NCI-H2171 (cell line): ENCODE measurements at places on chromosomes 5 and 9.
A peak's percentile ranks its signal among the peaks of the same experiment; 100 is the strongest.

DNA sequence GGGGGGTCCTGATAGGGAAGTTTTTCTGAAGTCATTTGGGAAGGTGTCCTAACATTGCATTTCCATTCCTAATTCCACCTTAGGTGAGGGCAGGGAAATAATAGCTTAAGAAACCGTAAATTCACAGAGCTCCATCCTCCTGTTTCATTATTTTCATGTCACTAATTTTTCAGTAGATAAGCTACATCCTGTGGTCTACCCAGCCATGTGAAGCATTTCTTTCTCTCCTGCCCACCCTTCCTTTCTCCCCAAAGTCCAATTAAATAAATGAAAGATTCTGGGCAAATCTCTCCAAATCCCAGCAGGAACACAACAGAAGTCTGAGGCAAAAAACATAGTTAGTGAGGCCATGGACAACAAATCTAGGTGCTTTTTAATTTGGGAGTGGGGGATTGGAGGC is 95.1 kb upstream of the ERBIN start:
- DNase-seq: no peak

DNA sequence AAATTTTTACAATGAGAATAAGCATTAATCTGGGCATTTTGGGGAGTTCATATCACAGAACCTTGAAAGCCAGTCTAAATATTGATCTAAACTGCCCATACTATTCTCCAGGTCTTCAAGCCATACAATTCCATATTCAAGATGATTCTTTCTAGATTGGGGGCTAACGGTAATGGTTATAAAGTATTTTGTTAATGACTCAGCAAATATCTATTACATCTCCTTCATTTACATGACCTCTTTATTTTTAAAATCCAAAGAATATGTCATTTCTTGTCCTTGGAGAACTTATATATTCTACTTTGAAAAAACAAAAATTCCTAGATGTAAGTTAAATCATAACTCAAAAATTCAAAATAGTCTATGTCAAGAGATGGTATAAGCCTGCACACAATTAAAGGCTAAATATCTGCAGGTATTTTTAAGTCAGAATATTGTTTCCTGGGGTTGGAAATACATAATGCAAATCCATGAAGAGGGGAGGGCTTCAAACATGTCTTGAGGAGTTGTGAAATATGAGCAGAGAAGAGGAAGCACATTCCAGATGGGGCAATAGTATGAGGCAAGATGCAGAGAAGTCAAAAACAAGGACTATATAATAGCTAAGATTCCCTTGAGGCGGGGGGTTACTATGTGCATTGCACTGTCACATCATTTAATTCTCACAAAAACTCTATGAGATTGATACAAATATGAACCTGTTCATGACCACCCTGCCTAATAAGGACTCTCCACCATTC is 526.4 kb downstream of the NR2F1-AS1 start:
- no peak for DNase-seq

- peak; percentile 49 for DNase-seq
Observed at GRCh38 chr5:136890431-136891148, 525.2 kb upstream of the TRPC7 start.

GRCh38 chr5:4700871-4701270 is 439.3 kb upstream of the ADAMTS16 start:
- no peak for DNase-seq

DNA sequence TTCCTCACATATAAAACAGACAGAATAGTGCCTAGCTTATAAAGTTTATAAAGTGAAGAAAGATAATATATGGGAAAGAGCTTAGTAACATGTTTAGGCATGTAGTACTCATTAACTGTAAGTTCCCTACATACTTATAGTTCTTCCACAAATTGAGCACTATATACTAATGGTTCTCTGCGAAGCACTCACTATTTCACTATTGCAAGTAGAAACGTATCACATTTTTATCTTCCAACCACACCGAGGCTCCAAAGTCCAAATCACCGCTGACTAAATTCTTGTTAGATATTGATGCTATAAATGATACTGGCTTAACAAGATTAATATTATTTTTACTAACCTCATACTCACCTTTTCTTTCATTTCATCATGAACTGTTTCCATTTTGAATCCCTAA is 61.0 kb downstream of the FBXW11 start:
- DNase-seq: no peak

DNA sequence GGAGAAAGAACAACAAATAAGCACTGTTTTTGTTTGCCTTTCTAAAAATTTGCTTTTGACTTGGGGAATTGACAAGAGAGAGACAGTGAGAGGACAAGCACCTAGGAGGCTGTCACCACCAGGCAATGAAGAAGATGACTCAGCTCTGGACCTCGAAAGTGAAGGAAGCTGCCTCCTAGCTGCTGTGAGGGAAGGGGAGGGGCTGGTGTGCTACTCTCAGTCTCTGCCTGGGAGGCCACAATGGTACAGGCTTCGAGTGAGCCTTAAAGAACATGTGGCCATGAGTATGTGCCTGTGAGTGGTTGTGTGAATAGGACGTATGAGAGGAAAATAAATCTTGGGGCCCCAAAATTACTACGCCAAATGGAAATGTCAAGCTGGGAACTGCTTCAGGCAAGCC is 7.1 kb upstream of the PLK2 start:
- DNase-seq: no peak

DNA sequence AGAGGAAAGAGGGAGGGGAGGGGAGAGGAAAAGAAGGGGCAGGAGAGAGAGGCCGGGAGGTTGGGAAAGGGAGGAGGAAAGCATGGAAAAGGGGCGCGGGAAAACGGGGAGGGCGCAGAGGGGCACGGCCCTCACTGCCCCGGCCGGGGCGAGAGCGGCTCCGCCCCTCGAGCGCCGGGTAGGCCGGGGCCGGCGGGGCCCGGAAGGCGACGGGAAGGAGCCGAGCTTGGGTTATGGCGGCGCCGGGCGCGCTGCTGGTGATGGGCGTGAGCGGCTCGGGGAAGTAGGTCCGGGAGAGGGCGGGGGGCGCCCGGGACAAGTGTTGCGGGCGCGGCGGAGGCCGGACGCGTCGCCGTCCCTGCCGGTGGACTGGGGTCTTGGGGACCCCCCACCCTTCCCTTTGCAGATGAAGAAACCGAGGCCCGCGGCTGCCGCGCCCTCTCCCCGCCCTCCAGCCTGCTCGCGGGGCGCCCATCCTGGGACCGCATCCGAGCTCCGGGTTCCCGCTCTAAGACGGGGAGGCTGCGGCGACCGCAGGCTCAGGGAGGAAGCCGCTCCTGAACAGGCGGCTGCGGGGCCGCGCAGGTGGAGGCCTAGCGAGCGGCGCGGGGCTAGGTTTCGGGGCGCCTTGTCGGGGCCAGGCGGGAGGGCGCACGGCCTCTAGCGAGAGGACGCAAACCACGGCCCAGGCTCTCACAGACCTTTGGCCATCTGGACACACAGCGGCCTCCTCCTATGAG is at the start of gene IDNK:
Gene IDNK, plus strand, starts transcription at position 205 of the 740 bp plus-strand sequence. Its CDS starts 29 bp downstream, at position 234.
- peak; percentile 85 for DNase-seq

GRCh38 chr5:109421956-109422355 is 12.2 kb upstream of the PJA2 start:
- DNase-seq: no peak
